Osteoblast (primary cell): ENCODE measurements at places on chromosomes 13 and 19. TPM values are rescaled to one million over a fixed set of nuclear protein-coding genes. Genes with fewer than 3 reads are reported as not detected.

DNA sequence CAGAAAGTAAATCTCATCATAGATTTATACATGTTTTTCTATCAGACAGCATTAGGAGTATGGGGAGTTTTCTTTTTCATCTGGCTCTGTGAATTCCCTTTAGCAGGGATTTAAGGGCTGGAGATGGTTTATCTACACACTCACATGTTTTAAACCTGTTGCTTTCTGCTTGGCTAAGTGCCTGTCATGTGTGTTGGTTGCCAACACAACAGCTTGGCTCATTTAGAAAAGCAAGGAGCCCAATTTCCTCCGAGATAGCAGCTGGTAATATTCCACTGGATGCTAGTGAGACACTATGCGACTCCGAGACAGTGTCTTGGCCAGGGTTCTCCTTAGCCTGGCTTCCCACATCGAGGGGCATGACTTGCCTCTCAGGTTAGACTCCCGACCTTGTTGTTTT is 83.3 kb downstream of the KLF5 start:
- no peak for DNase-seq

DNA sequence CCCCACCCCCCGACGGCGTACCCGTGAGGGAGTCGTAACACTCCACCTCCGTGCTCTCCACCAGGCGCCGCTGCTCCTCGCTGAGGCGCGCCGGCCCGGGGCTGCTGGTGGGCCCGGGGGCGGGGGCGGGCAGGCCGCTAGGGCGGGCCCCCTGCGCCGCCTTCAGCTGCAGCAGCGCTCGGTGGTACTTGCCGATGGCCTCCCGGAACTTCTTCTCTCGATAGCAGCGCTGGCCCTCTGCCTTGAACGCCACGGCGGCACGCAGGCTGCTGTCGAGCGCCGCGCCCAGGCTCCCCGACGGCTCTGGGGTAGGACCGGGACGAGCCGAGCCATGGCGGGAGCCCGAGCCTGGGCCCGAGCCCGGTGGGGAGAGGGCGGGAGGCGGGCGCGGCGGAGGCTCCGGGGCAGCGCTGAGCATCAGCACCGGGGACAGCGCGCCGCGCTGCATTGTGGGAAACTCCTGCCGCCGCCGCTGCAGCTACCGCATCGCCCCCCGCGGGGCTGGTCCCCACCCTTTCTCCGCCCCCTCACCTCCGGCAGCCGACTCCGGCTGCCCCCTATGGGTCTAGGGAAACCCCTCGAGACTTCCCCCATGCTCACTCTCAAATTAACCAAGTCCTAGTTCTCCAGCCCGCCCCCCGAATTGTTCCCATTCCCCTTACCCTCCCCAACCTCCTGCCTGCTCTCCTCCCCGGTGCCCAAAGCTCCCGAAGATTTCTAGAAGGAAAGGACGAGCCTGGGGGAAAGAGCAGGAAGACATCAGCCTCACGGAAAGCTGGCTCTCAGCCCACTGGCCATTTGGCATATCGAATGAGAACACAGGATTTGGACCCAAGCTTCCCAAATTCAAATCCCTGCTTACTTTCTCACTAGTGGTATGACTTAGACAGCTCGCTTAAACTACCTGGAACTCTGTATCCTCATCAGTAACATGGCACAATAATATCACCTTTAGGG is at the start of gene TTC9B:
Gene TTC9B (minus strand): TSS at position 451 of the 957 bp plus-strand sequence. CDS start 3 bp downstream, at position 448.
- peak; percentile 97 for DNase-seq

- DNase-seq = no peak
Measured at GRCh38 chr13:23687614-23688013, 117.4 kb downstream of the TNFRSF19 start.

- DNase-seq = peak; percentile 69
Measured at GRCh38 chr19:45971260-45971902, 2.3 kb downstream of the NOVA2 start.

DNA sequence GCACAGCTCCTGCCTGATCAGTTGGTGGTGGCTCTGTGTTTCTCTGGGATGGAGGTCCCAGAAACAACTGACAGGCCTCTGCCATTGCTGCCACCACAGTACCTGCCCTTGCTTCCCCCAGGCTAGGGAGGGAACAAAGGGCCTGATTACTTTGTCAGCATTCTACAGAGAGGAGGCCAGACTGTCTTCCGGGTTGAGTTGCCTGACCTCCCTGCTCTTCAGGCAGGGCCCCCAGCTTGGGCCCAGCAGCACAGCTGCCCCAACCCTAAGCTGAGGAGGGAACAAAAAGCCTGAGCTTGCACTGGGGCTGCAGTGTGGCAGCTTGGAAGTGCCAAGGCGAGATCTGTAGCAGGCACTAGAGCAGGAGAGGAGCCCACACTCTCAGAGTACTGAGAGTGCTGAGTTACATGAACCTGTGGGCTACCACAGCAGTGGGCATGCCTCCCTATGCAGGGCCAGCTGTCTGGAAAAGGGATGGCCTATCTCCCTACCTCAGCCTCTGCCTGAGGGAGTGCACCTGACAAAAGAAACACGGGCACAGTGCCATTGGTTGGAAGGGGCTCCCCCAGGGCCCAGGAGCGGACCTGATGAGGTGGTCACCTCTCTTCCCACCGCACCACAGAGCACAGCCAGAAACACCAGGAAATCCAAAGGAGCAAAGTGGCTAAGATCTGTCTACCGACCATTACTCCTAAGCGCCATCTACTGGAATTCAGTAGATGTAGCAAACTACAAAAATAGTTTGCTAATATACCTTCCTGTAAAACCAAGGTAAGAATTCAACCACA is 24.4 kb downstream of the SLC25A15 start:
- peak; percentile 30 for DNase-seq

DNA sequence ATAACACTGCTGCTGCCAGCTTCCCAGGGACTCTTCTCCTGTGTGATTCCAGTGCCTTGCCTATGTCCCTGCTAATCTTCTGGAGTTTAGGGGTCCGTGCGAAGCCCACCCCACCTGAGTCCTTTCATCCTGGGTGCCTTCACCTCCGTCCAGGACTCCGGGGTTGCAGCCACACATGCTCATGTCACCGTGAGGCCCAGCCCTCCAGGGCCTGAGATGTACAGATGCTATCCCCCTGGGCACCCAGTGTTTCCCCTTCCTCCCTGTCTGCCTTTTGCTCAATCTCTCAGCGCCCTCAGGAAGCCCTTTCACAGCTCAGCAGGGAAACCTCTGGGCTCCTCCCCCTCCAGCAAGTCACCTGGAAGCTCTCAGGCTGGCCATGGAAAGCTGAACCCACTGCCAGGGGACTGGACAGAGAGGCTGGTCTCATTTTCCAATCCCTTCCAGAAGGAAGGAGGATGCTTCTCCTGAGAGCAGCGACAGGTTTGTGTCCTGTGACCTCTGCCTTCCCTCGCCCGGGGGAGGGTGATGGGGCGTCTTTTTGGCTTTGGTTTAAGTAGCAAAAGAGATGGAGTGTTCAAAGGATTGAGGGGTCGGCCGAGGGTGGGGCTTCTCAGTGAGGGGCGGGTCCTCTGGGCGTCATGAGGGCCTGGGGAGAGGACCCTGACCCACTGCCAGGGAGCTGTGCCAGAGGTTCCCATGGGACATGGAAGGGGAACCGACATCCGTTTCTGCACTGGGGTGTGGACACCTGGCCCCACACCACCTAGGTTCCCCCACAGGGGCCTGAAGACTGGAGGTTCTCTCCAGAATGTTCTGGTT is 30.8 kb upstream of the TFDP1 start:
- peak; percentile 54 for DNase-seq

GRCh38 chr19:39212375-39212742 is 8.3 kb upstream of the SYCN start:
- DNase-seq = peak; percentile 27

DNA sequence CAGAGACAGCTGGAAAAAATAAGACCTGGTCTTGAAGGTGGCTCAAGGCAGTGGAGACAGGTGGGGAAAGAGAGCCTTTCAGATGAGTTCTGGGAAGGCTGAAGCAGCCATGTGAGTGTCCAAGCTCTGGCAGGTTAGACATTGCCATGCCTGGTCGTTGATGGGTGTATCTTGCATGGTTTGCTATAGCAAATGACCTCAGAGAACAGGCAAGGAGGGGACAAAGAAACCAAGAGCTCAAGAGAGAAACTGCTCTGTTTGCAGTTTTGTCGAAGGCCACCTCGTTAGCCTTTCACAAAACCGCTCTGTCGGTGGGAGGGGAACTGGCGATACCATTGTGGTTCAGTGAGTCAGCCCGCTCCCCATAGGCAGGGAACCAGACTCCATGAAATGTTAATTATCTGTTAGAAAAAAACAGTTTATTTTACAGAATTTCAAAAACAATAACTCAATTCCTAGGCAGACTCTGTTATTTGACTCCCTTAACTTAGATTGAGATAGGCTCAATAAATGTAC is 82.8 kb upstream of the ARGLU1 start:
- no peak for DNase-seq

DNA sequence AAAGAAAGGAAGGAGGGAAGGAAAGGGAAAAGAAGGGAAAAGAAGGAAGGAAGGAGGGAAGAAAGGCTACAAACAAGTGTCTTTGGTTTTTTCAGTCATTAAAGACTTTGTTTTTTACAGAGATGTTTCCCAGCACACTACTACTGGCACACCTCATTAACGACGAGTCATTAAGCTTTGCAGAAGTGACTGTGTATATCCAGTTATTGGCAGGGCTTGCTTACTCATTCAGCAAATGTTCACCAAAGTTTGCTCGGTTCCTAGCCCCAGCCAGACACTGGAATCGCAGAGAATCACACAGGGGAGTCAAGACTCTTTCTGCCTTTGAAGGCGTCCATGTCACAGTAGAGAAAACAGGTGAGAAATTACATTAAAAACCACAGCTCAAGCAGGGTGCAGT is 4.3 kb downstream of the NLRP12 start:
- DNase-seq = no peak

DNA sequence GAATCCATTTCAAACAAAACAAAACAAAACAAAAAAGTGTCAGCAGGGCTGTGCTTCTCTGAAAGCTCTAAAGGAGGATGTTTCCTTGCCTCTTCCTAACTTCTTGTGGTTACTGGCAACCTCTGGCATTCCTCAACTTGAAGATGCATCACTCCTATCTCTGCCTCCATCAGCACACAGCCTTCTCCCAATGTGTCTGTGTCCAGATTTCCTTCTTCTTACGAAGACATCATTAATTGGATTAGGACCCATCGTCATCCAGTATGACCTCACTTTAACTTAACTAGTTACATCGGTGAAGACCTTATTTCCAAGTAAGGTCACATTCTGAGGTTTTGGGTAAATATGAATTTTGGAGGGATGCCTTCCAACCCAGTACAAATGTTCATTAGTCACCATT is 33.8 kb upstream of the GTF2F2 start:
- DNase-seq = no peak

DNA sequence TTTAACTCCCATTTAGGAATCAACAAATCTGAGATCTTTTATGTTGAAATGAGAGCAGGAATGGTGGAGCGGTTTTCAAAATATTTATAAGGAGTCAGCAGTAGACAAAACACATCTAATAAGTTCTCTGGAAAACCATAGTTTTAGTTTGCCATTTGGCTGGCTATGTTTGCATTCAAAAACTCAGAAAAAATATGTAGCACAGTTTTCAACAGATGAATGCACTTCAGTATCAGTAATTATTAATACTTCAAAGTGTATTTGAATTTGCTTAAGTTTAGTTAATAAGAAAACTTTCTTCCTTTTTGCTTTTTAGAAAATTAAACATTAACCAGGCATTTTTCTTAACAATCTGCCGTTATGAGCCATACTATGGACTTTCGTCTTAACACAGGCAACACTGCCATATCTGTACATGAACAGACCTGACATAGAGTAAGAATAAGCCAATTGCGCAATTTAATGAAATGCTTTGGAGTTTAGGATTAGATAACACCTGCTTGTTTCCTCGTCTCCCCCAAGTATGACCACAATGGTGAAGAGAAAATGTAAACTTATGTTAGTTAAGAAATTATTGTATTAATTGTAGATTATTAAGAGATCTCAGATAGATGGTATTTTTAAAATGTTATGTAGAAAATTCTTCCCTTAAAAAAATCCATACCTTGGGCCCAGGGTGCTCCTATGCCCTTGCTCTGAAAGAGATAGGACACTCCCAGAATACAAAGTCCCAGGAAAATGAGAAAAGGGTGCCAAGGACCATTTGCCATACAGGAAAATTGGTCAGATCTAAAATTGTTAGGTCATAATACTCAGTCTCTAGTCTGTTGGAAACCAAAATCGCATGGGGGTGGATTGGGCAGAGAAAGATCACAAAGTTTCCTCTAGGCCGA is 552.3 kb upstream of the ARGLU1 start:
- no peak for DNase-seq

DNA sequence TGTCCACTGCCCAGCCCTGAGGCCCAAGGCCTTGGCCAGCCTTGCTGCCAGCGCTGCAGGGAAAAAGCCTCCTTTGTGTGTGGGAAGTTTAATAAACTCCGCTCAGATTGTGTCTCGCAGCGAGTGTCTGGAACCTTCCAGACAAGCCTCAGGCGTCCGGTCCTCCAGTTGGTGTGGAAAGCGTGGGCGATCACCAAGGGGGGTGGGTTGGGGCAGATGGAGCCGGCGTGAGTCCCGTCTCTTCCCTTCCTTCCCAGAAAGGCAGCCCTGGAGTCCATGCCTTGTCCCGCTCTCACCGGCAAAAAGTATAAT is 4.6 kb downstream of the STK11 start:
- DNase-seq = peak; percentile 15

GRCh38 chr13:35818633-35819067 is 312.5 kb downstream of the DCLK1 start:
- peak; percentile 62 for DNase-seq

GRCh38 chr19:14107581-14108461 is 9.7 kb downstream of the PRKACA start:
- DNase-seq = peak; percentile 90

DNA sequence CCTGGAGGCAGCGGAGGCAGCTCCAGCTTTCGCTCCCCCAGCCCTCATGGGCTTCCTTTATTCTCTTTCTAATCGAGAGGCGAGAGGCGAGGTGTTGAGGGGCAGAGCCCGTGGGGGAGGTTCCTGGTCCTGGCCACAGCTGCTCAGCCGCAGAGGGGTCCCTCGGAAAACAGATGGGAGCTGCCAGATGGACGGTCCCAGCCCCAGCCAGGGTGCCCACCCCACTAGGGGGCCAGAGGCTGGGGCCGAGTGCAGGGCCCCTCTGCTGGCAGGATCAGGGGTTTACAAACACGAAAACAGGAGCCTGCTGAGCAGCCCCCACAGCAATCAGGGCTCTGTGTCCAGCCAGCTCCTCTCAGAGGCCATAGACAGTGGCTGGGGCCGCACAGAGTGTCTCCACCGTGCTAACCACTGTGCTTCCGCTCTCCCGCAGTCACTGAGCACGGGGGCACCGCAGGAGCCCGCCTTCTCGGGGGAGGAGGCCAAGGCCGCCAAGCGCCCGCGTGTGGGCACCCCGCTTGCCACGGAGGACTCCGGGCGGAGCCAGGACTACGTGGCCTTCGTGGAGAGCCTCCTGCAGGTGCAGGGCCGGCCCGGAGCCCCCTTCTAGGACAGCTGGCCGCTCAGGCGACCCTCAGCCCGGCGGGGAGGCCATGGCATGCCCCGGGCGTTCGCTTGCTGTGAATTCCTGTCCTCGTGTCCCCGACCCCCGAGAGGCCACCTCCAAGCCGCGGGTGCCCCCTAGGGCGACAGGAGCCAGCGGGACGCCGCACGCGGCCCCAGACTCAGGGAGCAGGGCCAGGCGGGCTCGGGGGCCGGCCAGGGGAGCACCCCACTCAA is 182.2 kb downstream of the KDM4B start:
- DNase-seq = peak; percentile 68

GRCh38 chr13:29563941-29564340 is 31.5 kb downstream of the SLC7A1 start:
- no peak for DNase-seq

GRCh38 chr19:38733493-38734175 is 10.6 kb downstream of the CAPN12 start:
- peak; percentile 94 for DNase-seq

Gene AMER2
- not detected in 2 replicates for total RNA-seq

Gene LRCH1
- total RNA-seq = 6.9 and 7.1 TPM in 2 replicates

Gene TNNT1
- total RNA-seq = 0.29 TPM in 1 of 2 replicates, not detected in the other

Gene ZNF221
- total RNA-seq = 9.0 and 9.7 TPM in 2 replicates
